CD4-positive, alpha-beta T cell treated with Interleukin-1 beta for 1 hour (primary cell): ENCODE measurements at places on chromosomes 2 and 18.

DNA sequence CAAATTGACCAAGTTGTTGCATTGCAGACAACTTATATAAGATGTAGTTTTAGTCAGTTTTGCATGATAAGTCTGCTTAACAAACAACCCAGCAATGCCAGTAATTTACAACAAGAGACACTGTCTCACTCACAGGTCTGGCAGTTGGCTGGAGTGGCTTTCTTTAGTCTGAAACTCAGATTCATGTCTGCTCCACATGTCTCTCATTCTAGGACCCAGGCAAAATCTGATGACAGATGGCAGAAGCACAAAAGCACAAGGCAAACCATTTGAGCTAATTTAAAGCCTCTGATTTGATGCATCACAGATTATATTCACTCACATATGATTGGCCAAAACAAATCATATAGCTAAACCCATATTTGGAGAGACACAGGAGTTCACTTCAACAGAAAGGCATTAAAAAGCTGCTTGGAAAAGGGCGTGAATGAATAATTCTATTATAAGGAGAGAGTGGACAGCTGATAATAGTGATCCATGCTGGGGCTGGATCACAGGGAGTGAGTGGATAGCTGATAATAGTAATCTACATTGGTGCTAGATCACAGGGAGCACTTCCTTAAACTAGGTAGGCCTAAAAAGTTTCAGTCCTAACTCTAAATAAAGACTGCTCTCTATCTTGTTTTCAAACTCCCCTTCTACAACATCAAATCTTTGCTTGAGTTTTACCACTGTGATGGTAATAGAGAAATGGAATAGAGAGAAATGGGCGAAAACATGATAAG is 593.2 kb upstream of the ZNF804A start:
- no peak for DNase-seq

GRCh38 chr2:173346035-173346434 is 8.6 kb upstream of the CDCA7 start:
- no peak for DNase-seq

DNA sequence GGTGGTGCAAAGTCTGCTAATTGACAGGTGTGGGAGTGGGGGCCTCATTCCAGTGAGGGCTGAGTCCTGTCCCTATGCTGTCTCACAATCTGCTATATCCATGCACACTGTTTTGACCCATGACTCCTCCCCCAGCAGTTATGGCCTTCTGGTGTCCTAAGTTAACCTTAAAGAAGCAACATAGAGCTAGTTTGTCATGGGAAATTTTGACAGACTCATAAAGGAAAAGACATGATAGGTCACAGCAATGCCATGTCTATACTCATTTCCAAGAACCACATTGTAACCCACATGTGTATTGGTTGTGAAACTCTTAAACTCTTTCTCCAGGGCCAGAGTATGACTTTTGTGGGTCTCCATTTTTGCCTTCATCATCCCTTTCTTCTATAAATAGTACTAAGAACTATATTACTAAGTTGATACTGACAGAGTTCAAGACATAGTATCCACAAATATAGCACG is 78.2 kb upstream of the SLC1A4 start:
- DNase-seq = no peak

DNA sequence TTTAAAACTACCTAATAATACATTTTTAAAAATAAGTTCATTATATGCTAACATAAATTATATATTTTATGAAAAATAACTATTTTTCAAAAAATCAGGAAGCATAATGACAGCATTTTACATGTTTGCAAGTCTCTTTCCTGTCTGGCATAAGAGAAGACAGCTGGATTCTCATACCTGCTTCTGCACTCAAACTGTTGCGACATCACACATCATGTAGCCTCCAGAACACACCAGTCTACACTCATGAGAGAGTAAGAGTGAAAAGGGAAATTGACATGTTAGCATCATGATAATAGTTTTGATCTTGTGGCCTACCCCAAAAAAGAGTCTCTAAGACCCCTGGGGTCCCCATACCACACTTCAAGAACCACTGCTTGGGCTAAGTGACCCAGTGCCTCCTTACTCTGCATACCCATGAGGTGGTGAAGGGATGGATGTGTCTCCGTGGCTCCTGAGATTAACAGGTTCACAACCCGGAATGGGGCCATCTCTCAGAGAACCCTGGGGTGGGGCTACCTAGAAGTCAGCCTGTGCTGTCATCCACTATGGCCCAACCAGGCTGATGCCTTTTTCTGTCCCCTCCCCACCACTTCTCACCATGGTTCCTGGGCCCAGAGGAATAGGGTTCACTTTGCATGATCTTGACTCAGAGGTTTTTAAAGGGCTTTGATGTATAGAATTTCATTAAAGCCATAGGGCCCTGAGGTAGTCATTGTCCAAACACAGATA is 102.6 kb upstream of the DAPL1 start:
- no peak for DNase-seq

- DNase-seq = peak; percentile 25
These were observed 27.5 kb downstream of the CNRIP1 start for GRCh38 chr2:68292108-68292710.

GRCh38 chr18:51192696-51193095 is 4.8 kb downstream of the MEX3C start:
- no peak for DNase-seq
